Stimulated activated CD4-positive, alpha-beta T cell treated with anti-CD3 and anti-CD28 coated beads, Interleukin-1b, Interleukin-23, amount 100 ng/mL, for 4 hours (primary cell): ENCODE measurements at places on chromosomes 13 and 19.

- peak; percentile 13 for DNase-seq
These were observed 18.1 kb upstream of the LRP3 start for GRCh38 chr19:33175886-33176669.

DNA sequence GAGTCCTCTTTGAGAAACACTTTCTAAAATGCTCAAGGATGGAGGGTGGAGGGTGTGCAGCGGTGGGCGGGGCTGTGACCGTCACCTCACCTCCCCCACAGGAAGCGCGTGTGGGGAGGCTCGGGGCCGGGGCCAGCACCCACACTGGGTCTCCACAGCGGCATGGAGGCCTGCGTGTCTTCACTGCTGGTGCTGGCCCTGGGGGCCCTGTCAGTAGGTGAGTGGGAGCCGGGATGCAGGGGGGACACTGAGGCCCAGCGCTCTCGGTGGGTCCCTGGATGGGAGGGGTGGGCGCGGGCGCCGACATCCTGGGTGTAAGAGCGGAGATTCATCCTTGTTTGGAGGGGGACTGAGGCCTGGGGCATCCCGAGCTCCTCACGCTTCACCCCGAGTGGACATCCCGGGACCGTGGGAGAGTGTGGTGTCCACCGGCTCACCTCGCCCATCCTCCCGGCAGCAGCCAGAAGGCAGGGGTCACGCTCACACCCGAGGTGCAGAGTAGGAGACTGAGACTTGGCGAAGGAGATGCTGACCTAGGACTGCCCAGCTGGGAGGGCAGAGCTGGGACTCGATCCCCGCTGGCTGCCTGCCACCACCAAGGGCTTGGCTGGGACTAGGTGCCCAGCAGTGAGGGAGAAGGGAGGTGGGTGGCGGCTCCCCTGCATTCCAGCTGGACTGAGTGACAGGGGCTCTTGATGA is at the start of gene GZMM:
Gene GZMM (plus strand): TSS at position 144 of the 699 bp plus-strand sequence. CDS start 19 bp downstream, at position 163.
- DNase-seq = peak; percentile 63

DNA sequence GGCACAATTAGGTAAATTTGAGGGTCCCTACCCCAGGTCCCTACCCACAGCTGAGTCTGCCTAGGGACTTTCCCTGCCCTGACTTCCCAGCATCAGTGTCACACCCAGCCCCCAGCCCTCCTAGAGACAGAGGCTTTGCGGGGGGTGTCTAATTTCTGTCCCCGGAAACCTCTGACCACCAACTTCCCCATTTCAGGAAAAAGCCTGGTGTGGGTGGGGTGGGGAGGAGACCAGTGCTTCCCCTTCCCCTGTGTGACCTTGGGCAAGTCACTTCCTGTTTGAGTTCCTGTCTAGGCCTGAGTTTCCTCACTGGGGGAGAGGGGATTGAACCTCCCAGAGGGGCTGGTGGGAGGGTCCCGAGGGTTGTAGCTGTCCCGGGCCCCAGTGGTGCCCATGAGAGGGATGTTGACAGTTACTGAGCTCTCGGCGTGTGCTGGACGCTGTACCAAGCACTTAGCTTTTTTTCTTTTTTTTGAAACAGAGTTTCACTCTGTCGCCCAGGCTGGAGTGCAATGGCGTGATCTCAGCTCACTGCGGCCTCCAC is 7.9 kb downstream of the VASP start:
- no peak for DNase-seq

DNA sequence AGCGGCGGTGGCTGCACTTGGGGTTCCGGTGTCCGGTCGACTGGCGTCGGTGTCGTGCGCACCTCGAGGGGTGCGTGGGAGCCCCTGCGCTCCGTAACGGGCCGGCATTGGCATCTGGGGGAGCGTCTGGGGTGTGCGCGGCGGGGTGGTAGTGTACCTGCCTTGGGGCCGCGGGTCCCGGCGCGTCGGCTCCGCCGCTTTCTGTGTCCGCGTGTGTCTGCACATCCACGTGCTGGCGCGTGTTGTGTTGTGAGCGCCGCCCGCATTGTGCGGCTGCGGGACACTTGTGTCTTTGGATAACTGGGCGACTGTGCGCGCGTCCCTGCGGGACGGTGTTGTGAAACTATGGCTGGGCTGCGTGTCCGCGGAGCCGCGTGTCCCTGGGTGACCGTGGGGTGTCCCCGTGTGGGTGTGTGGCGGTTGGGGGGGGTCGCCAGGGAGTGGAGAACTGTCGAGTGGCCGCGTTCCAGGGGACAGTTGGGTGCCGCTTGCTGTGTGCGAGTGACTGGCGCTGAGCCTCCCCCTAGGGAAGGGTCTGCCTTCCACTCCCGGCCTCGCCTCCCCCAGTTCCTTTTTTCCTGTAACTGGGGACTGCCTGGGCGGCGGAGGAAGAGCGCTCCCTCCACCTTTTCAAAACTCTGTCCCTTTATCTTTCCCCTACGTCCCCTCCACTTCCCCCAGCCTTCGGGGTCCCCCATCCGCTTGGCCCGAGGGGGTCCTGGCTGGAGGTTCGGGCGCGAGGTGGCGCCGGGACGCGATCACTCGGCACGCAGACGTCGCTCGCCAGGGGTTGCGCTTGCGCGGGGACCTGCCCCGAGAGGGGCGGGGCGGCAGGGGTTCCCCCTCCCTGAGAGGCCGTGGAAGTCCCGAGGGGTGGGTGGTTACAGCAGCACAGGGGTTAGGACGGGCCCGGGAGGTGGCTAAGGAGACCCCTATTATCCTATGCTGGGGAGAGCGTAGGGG is 5.7 kb upstream of the NFIC start:
- peak; percentile 82 for DNase-seq

GRCh38 chr19:46670813-46671212 is 9.8 kb upstream of the DACT3 start:
- no peak for DNase-seq

- DNase-seq = no peak
These were observed 27.7 kb downstream of the EFNB2 start for GRCh38 chr13:106507560-106508274.

DNA sequence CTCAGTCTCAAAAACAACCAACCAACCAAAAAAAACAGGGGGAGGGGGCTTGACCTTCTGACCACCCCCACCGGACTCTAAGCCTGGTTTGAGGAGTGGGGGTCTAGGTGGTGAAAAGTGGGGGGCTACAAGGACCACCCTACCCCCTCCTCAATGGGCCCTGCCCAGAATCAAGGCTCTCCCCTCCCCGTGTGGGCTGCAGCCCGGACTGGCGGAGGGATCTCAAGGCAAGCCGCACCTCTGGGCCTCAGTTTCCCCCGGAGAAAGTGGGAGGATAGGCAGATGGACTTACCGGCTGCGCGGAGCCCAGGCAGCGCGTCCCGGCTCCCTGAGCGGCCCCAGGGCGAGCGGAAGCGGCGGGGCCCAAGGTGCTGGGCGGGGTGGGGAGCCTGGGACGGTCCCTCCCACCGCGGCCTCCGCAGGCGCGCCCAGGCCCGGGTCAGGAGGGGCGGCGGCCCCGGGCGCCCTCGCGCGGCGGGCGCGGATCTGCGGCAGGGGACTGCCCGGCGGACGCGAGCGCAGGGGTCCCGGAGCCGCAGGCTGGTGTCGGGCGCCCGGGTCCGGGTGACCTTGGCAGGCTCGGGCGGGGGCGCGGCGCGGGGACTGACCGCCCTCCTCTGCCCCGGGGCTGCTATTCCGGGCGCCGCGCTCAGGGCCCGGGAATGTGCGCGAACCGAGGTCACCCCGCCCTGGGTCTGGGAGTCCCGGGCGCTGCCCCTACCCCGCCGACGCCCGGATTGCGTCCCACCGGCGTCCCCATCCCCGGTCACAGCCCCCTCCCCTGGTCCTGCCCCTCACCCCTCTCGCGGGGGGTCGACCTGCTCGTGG is at the start of gene ADAMTSL5:
Gene ADAMTSL5 (minus strand): TSS at position 349 of the 828 bp plus-strand sequence. CDS start 2,076 bp downstream, outside the sequence.
- peak; percentile 70 for DNase-seq

- no peak for DNase-seq
These were observed 12.8 kb downstream of the STX10 start for GRCh38 chr19:13137290-13137794.

DNA sequence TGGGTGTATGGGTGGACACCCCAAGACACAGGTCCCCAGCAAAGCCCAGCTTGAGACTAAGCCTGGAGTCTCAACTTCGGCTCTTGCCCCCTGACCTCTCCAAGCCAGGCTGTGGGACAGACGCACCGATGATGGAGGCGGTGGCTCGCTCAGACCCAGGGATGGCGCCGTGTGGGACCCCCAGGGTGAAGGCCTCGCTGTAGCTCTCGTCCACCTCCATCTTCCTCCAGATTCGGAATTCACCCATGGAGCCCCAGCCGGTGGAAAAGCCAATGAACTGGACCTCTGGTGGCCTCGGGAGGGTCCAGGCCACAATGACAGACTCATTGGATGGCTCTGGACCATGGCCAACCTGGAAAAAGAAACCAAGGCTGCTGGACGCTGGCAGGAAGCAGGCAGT is 39.1 kb downstream of the F2RL3 start:
- DNase-seq = no peak

DNA sequence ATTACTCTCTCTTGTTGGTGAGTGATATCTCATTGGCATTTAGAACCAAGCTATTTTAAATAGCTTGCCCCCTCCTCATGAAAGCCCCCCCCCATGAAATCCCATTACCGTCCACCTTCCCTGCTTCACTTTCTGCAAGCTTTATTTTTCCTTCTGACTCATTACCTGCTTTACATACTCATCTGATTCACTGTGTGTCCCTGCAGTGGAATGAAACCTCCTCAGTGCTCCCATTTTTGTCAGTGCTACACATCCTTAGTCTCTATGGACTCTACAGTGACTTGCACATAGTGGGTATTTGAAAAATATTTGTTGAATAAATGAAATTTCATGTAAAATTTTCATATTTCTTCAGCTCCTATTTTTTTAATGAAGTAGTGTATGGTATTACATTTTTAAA is 62.3 kb downstream of the DOCK9 start:
- DNase-seq = no peak

DNA sequence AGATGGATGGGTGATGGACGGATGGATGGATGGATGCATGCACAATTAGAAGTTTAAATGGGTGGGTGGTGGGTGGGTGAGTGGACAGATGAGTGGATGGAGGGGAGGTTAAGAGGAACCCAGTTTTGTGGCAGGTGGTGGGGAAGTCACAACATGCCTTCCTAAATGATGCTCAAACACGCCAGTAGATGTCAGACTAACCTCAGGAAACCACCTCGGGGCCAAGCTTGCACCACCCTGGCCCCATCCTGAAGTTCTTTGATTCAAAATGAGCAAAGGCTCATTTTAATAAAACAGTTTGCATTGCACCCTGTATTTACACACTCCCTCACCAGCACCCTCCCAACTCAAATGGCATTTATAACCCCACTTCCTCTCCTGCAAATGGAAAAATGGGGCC is 91.4 kb upstream of the CACNA1A start:
- DNase-seq = peak; percentile 7

- DNase-seq = no peak
These were observed 50.7 kb downstream of the UGGT2 start for GRCh38 chr13:96002322-96003131.

DNA sequence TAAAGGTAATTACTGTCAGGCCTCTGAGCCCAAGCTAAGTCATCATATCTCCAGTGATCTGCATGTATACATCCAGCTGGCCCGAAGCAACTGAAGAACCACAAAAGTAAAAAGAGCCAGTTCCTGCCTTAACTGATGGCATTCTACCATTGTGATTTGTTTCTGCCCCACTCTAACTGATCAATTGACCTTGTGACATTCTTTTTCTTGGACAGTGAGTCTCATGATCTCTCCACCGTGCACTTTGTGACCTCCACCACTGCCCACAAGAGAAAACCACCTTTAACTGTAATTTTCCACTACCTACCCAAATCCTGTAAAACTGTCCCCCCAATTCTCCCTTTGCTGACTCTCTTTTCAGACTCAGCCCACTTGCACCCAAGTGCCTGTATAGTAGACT is 17.2 kb upstream of the CXCL17 start:
- DNase-seq = no peak

DNA sequence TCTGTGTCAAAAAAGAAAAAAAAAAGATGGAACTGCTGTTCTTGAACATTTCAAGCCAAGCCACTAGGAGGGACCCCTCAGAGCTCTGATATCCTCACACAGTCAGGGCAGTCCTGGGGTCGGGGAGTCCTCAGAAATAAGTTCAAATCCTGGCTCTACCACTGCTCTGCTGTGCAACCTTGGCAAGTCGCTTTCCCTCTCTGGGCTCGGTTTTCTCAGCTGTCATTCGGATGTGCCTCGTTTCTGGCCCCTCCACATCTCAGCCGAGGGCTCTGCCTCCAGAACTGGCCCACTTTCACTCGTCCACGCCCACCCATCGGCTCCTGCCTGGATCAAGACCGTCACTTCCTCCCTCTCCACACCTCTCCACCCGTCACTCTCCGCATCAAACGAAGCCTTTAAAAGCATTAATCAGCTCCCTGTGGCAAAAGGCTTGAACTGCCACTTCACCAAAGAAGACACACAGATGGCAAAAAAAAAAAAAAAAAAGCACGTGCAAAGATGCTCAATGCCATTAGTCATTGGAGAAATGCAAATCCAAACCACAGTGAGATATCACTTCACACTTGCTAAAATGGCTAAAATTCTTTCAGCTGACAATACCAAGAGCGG is 7.4 kb upstream of the ZNRF4 start:
- DNase-seq = no peak

DNA sequence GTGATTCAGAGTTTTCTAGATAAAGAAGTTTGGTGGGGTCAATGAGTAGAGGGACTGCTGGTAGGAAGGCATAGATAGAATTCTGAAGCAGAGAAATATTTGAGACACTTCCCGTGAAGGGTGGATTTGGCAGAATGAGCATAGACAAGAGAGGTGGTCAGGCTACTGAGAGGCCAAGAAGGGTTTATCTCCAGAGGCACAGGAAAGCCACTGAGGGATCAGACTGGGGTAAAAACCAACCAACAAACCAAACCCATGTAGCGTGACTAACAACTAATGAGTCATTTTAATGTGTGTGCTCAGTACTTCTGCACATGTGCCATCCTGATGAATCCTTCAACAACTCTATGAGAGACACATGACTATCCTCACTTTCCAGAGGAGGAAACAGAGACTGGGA is 60.0 kb upstream of the SERP2 start:
- DNase-seq = no peak

- no peak for DNase-seq
These were observed 59.4 kb downstream of the CCNE1 start for GRCh38 chr19:29871143-29871542.

DNA sequence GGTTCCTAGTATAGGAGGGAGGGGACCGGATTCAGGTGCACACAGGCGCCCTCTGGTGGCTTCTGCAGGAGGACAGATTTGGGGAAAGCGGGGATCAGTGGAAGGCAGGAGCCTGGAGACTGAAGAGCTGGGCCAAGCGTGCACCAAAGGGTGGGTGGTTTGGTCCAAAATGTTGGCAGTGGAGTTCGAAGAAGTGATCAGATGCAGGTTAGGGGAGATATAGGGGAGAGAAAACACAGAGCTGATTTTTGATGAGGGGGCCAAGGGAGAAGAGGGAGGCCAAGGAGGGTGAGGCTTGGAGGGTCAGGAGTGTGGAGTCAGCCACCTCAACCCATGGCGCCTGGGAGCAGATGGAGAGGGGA is 6.8 kb upstream of the CARM1 start:
- peak; percentile 77 for DNase-seq
